ENCODE measurements at places on chromosomes 4 and X.

- H3K4me1 ChIP-seq, result peaks cover 17% of the 10 kb centered on the region
- H3K27me3 ChIP-seq, result no peaks in the 10 kb centered on the region
- H3K36me3 ChIP-seq, result peaks cover 51% of the 10 kb centered on the region
- ATAC-seq, result peak; percentile 46
Observed at GRCh38 chr4:41935652-41936021, 408 bp downstream of the TMEM33 start.

- ATAC-seq, result no peak
- H3K4me1 ChIP-seq, result peaks cover 5% of the 10 kb centered on the region
- H3K36me3 ChIP-seq, result no peaks in the 10 kb centered on the region
Observed at GRCh38 chrX:45232139-45232538, 31.5 kb upstream of the DIPK2B start.

DNA sequence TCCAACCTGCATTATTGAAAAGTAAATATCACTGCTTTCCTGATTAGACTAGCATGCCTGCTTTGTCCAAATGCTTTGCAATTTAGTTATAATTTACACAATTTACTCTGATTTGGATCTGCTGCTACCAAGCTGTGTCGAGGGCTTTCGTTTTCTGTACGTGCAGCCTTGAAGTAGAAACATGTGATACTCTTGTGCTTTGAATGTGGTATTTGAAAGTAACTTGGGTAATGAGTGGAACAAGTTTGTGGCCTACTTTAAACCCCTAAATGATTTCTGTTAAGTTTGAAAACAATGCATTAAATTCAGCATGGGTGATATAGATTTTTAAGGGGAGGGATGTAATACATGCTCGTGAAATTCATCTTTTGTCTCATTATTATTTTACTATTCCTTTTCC, 240.7 kb downstream of the IQCM start:
- H3K4me1 ChIP-seq, result no peaks in the 10 kb centered on the region
- ATAC-seq, result no peak
- H3K36me3 ChIP-seq, result no peaks in the 10 kb centered on the region
- H3K4me3 ChIP-seq, result no peak overlapping the region
- H3K27me3 ChIP-seq, result no peaks in the 10 kb centered on the region

- no peaks in the 10 kb centered on the region for H3K27me3 ChIP-seq
- H3K4me3 ChIP-seq, result no peak overlapping the region
- H3K27ac ChIP-seq, result no peak overlapping the region
- no peaks in the 10 kb centered on the region for H3K36me3 ChIP-seq
- no peak for ATAC-seq
- no peaks in the 10 kb centered on the region for H3K4me1 ChIP-seq
Observed at GRCh38 chrX:32483534-32484136, 727.7 kb downstream of the DMD start.

DNA sequence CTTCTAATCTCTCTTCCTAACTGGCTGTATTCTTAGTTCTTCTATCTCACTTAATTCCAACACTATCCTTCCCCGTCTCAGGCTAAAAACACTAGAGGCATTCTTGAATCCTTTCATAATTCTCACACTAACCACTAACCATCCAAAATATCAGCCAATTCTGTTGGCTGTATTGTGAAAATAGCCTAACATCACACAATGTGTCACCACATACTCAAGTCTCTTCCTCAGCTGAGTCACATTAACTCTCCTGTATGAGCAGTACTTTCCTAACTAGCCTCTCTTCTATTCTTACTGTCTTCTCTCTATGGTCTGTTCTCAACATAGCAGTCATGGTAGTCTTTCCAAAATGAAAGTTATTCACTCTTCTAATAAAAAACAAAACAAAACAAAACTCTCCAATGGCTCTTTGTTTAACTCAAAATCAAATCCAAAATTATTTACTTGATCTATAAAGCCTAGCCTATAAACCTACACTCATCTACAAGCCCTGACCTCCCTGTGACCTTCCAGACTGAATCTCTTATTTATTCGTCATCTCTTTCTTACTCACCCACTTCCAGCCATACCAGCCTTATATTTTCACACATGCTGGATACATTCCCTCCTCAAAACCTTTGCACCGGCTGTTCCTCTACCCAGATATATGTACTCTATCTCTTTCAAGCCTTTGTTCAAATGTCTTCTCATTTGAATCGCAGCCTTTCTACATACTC, 445.9 kb downstream of the TLL1 start:
- no peak for ATAC-seq
- H3K27me3 ChIP-seq, result no peaks in the 10 kb centered on the region
- H3K36me3 ChIP-seq, result no peaks in the 10 kb centered on the region
- no peaks in the 10 kb centered on the region for H3K4me1 ChIP-seq
- no peak overlapping the region for H3K27ac ChIP-seq

DNA sequence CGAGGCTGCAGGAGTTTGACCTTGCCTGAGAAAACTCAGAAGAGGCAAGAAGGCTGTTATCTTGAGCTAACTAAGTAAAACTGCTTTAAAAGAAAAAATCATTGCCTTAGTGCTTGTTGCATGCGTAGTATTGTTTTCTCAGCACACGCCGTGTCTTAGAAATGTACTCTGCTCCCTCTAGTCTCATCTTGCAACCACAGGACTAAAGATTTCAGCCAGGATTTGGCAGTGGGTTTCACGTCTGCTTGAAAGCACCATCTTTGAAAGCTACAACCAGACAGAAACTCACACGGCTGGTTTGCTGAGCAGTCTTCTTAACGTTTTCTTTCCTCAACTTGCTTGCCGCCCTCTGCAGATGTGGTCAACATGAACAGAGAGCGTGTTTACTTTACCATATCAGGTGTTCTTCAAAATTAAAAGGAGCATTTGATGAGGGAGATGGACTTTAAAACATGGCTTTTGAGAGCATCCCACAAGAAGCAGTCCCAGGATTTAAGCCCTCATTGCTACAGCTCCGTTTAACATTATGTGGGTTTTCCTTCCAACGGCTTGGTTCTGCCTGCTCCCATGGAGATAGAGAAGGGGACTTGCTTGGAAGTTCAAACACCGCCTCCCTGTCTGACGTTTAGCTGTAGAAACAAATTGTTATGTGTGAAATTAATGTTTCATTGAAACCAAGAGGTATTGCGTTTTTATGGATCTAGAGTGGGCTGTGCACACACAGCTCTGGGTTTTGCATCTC, 3.4 kb downstream of the SORCS2 start:
- ATAC-seq, result no peak
- no peak overlapping the region for H3K4me3 ChIP-seq
- H3K4me1 ChIP-seq, result no peaks in the 10 kb centered on the region
- H3K27ac ChIP-seq, result no peak overlapping the region

- H3K4me3 ChIP-seq, result no peak overlapping the region
- H3K27me3 ChIP-seq, result peaks cover under 1% of the 10 kb centered on the region
- ATAC-seq, result no peak
- H3K27ac ChIP-seq, result no peak overlapping the region
- no peaks in the 10 kb centered on the region for H3K36me3 ChIP-seq
Observed at GRCh38 chr4:86497131-86497530, 97.0 kb upstream of the PTPN13 start.

DNA sequence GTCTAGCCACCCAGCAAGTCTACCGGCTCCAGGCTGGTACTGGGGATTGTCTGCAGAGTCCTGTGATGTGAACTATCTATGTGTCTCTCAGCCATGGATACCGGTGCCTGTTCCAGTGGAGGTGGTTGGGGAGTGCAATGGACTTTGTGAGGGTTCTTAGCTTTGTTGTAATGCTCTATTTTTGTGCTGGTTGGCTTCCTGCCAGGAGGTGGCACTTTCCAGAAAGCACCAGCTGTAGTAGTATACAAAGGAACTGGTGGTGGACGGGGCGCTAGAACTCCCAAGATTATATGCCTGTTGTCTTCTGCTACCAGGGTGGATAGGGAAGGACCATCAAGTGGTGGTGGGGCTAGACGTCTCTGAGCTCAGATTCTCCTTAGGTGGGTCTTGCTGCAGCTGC, 306.4 kb upstream of the POF1B start:
- no peak for ATAC-seq
- no peaks in the 10 kb centered on the region for H3K36me3 ChIP-seq
- H3K27me3 ChIP-seq, result no peaks in the 10 kb centered on the region
- H3K4me3 ChIP-seq, result no peak overlapping the region
- no peaks in the 10 kb centered on the region for H3K4me1 ChIP-seq

- H3K36me3 ChIP-seq, result no peaks in the 10 kb centered on the region
- no peak overlapping the region for H3K27ac ChIP-seq
- no peak overlapping the region for H3K4me3 ChIP-seq
- no peaks in the 10 kb centered on the region for H3K4me1 ChIP-seq
Observed at GRCh38 chrX:38616904-38617303, 55.6 kb downstream of the TSPAN7 start.

GRCh38 chrX:130340271-130340670, 552 bp downstream of the SLC25A14 start:
- H3K4me3 ChIP-seq, result peak overlapping the region; percentile 94
- no peaks in the 10 kb centered on the region for H3K27me3 ChIP-seq
- no peak for ATAC-seq
- H3K4me1 ChIP-seq, result peaks cover 7% of the 10 kb centered on the region

DNA sequence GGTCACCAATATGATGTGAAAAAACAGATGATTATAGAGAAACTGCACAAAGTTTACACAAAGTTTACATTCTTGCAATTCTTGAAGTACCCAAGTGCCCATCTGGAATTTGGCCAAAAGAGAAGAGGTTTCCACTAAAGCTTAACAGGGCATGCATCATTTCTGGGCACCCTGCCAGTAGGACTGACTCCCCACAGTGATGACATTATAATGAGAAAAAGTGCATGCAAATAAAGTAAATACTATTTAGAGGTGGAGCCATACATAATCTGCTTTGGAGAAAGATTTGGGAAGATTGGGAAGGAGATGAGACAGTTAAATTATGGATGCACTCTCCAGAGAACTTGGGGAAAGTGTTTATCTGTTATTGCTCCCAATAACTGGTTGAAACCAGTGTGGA, 93.7 kb upstream of the TRPC3 start:
- no peaks in the 10 kb centered on the region for H3K4me1 ChIP-seq
- peaks cover under 1% of the 10 kb centered on the region for H3K27me3 ChIP-seq
- H3K36me3 ChIP-seq, result no peaks in the 10 kb centered on the region
- no peak for ATAC-seq
- H3K4me3 ChIP-seq, result no peak overlapping the region

DNA sequence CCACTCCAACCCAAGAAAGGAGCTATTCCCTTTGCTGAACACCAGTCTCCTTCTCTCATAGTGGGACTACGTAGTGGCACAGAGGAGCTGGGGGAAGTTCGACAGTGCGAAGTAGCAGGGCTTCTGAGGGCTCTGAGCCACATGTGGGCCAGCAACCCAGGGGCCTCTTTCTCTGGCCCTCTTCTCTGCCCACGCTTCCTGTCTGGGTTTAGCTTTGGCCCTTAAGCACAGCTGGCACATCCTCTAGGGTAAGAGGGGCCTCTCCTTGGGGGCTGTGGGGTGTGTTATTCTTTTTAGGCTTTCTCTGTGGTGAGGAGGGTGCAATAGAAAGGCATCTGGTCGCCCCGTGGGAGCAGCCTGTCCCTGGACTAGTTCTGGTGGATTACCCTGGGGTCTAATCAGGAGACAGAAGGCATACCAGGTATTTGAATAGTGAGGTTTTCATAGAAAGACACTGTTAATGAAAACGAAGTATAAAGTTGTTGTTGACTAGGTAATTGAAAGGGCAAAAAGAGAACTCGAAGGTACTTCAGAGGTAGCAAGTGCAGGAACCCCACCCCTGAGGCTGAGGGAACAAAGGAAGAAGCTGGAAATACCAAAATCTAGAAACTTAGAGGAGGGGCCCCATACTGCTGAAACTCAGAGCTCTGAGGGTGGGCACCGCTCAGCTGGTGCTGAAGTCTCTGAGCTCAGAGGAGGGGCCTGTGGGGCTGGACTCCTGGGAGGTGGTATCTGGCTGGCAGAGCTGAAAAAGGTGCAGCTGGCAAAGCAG, 151.9 kb upstream of the RPS6KA3 start:
- H3K27ac ChIP-seq, result peak overlapping the region; percentile 61
- peaks cover 2% of the 10 kb centered on the region for H3K4me1 ChIP-seq
- ATAC-seq, result peak; percentile 51
- peak overlapping the region; percentile 42 for H3K4me3 ChIP-seq
- no peaks in the 10 kb centered on the region for H3K27me3 ChIP-seq

DNA sequence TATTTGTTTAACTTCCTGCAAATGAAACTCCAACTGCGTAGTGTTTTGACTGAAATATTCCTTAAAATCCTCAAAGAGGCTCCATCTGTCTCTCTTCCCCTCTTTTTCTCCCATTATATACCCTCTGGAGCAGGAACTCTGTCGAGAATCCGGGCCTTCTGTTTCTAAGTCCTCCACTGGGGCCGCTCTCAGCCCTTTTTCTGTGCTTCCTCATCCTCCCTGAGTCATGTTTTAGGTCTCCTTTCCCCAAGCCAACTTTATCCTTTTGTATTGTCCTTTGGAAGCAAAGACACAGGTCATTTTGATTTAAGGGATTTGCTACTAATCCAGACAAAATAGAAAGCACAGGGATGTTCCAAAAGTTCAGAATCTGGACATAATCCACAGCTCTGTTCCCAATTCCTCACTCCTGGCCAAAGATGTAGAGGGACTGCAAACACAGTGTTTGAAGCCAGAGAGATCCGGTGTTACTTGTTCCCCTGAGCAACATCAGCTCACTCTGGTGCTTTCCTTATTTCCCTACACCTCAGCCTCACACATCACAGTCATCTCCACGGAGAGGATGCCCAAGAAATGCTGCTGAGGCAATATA, 131.0 kb upstream of the KLF3 start:
- ATAC-seq, result no peak
- H3K4me3 ChIP-seq, result no peak overlapping the region
- H3K36me3 ChIP-seq, result no peaks in the 10 kb centered on the region
- H3K4me1 ChIP-seq, result peaks cover 7% of the 10 kb centered on the region

DNA sequence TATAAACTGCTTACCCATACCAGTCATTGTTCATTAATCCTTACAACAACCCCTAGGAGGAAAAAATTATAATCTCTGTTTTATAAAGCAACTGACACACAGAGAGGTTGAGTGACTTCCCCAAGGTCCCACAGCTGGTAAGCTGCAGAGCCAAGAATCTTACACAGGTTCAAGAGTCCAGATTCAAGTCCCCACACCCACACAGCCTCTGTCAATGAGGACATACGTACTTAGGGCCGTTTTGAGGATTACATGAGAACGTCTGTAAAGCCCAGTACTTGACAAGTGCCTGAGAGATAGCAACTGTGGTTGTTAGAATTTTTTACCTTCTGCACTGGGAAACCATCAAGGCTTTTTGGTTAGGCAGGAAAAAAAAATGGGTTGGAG, 556 bp upstream of the SLC25A43 start:
- peaks cover 9% of the 10 kb centered on the region for H3K4me1 ChIP-seq
- H3K4me3 ChIP-seq, result peak overlapping the region; percentile 86
- H3K27ac ChIP-seq, result peak overlapping the region; percentile 88
- H3K27me3 ChIP-seq, result no peaks in the 10 kb centered on the region
- peak; percentile 21 for ATAC-seq

- H3K4me3 ChIP-seq, result peak overlapping the region; percentile 63
- peaks cover 24% of the 10 kb centered on the region for H3K27me3 ChIP-seq
- H3K27ac ChIP-seq, result no peak overlapping the region
- H3K36me3 ChIP-seq, result no peaks in the 10 kb centered on the region
- ATAC-seq, result peak; percentile 47
Observed at GRCh38 chr4:140252742-140253555, 99.0 kb upstream of the MAML3 start.

DNA sequence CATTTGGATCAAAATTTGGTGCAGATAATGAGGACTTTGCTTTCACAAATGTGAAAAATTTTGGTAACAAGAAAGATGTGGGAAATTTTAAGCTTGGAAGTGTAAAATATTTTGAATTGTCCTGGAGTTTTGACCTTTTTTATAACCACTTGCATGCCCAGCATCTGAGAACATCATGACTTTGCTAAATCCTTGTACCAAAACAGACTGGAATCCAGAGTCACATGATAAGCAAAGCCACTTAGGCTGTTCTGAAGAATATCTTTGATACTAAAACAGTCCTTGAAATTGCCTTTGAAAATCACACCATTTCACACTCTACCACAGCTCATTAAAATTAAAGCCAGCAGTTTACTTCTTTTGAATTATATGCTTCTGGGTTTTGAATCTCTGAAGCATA, 2.5 kb upstream of the PPM1K start:
- H3K4me3 ChIP-seq, result no peak overlapping the region
- H3K27ac ChIP-seq, result no peak overlapping the region
- peaks cover 20% of the 10 kb centered on the region for H3K36me3 ChIP-seq
- no peak for ATAC-seq
